Epithelial cell of prostate (primary cell): ENCODE measurements at places on chromosomes 1 and 21.

DNA sequence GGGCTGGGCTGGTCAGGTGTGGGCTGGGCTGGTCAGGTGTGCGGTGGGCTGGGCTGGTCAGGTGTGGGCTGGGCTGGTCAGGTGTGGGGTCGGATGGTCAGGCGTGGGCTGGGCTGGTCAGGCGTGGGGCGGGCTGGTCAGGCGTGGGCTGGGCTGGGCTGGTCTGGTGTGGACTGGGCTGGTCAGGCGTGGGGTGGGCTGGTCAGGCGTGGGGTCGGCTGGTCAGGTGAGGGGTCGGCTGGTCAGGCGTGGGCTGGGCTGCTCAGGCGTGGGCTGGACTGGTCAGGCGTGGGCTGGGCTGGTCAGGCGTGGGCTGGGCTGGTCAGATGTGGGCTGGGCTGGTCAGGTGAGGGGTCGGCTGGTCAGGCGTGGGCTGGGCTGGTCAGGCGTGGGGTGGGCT lies 5.8 kb upstream of the FNDC10 start:
- no peak for DNase-seq

GRCh38 chr1:231236938-231237337 lies 4.1 kb upstream of the GNPAT start:
- DNase-seq: no peak

DNA sequence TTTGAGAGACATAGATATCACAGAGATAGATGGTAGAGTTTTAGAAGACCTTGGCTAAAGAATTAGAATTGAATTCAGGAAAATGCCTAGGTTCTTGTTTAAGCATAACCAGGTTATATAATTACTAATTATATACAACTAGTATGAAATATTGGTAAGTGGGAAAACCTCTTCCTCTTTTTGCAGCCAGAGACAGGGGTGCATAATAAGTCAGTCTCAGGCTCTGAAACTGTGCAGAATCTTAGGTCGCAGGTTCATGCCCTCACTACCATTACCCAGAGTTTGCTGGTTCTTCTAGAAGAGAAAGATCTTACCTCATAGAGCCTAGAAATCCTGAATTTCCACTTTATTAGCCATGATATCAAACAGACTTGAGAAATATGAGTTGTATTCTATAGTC lies 183.3 kb downstream of the NEK7 start:
- no peak for DNase-seq

GRCh38 chr1:219639876-219640577 lies 27.1 kb upstream of the ZC3H11B start:
- DNase-seq: peak; percentile 52

- DNase-seq: no peak
Observed at GRCh38 chr1:31000301-31000700, 65.2 kb downstream of the PUM1 start.

DNA sequence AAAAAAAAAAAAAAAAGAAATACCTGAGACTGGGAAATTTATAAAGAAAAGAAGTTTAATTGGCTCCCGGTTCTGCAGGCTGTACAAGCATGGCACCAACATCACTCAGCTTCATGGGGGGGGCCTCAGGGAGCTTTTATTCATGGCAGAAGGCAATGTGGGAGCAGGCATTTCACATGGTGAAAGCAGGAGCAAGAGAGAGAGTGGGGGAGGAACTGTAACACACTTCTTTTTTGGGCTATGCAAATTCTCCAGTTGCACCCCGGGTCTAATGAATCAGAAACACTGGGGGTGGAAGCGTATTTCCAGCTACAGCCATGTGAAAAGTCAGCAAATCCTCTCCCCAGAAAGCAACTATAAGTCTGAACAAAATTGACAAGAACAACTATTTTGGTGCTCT lies 11.8 kb upstream of the SOD1 start:
- no peak for DNase-seq
